ENCODE measurements at places on chromosomes 11 and 22.

- no peak for DNase-seq
These were observed 25.8 kb downstream of the KCNQ1OT1 start for GRCh38 chr11:2673871-2674471.

DNA sequence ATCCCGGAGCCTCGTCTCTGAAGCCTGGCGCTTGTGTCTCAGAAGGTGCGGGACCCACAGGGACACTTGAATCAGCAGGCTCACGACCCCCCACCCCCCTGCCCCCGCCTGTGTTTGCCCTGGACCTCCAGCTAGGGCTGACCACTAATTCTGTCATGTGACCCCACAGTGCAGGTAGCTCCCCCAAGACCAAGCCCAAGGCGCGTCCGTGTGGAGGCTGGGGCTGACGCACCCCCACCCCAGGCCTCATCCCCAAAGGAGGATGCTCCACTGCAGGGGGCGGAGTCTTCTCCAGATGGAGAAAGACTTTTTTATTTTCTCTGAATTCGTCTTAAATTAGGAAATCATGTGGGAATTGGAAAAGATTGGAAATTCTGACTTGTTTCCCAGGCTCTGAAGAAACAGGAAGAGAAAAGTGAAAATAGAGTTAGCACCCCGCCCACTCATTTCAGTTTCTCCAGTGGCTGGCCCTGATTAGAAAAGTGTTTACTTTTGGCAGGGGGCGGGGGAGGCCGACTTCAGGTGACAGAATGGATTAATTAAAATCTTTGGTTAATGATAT is 1.0 kb upstream of the RELA start:
- DNase-seq = peak; percentile 64

GRCh38 chr22:19514831-19515565 is 9.2 kb downstream of the CLDN5 start:
- DNase-seq = no peak

DNA sequence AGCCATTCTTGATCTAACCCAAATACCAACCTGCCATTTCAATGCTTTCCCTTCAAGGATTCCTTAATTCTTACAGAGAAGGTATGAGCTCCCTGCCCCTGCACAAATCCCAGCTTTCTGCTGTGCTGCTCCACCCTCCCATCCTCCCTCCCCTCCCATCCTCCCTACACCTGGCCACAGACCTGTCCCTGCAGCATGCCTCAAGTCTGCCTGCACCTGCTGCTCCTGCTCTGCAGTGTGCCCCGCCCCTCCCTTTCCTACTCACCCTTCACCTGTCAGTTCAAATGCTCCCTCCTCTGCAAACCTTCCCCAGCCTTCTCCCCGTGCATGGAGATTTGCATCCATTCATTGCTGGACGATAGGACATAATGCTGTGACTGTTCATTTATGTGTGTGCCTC is 139.9 kb upstream of the NARS2 start:
- no peak for DNase-seq

- DNase-seq = no peak
These were observed 20.8 kb upstream of the CLNS1A start for GRCh38 chr11:77658213-77659013.

DNA sequence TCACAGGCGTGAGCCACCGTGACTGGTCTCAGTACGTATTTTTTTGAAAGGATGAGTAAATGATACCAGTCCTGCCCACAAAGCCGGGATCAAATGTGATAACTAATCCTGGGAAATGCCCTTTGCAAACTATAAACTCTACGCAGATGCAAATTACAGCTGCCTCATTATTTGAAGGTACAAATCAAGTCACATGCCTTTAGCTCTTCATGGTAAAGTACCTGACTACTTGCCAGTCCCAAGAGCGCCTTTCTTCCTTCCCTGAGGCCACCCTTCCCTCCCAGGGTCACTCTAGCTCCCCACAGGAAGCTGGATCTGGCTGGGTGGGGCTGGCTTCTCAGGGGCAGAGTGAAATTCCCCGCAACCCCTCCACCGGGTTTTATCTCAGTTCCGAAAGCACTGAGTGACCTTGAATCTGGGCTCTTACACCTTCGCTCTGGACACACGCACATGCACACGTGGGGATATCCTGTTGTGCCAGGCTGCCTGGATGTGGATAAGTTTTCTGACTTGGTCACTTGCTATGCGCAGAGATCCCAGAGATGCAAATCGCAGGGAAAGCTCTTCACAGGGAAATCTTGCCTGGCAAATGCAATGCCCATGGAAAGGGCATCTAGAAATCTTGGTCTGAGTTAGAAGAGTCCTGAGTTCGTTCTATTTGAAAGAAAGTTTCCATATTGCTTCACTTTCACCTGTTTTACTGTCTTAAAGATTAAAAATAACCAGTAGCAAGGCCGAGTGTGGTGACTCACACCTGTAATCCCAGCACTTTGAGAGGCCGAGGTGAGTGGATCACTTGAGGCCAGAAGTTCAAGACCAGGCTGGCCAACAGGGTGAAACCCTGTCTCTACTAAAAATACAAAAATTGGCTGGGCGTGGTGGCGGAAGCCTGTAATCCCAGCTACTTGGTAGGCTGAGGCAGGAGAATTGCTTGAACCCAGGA is 8.5 kb downstream of the A4GALT start:
- no peak for DNase-seq

DNA sequence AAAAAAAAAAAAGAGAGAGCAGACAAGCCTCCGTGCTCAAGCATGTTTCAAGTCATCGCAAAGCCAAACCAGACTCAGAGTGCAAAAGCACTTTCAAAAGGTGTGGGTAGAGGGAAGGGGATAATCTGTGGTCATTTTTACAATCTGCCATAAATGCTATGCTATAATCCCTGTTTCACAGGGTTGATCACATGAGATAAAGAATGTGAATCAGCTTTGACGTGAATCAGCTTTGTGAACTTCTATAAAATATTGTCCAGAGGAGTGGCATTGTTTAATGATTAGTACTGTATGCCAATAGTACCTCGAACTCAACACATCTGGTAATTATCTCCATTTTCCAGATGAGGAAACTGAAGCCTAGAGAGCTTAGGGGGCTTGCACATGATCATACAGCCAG is 20.0 kb upstream of the POLD3 start:
- DNase-seq = no peak

DNA sequence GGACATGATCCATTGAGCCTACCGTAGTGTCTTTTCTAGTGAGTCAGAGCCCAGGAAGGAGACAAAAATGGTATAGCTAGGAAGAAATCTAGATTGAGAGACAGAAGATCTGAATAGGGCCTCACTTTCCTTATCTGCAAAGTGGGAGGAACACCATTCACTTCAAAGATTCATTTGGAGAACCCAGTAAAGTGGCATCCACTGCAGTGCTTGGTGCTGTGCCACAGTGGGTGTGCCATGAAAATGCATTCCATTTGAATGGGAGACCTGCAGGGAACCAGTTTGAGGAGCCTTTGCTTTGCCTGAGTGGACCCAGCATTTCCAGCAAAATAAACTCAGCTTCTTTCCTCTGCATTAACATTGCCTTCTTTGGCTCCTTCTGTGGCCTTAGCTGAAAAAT is 470.5 kb upstream of the CADM1 start:
- no peak for DNase-seq

DNA sequence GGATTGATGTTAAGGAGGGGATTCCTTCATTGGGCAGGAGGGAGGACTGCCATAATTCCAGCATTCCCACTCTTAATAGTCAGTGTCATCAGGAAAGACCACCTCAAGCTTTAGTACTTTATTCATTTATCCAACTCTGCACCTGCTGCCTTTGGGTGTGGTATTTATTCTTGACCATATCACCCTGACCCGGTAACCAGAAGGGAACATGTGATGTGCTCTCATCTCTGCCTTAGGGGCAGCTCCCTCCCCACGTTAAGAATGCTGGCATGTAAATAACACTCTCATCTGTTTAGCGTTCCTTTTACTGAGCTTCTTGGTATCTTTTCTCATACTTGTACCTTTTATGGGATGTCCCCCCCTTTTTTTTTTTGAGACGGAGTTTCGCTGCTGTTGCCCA is 7.7 kb downstream of the CAT start:
- DNase-seq = no peak

DNA sequence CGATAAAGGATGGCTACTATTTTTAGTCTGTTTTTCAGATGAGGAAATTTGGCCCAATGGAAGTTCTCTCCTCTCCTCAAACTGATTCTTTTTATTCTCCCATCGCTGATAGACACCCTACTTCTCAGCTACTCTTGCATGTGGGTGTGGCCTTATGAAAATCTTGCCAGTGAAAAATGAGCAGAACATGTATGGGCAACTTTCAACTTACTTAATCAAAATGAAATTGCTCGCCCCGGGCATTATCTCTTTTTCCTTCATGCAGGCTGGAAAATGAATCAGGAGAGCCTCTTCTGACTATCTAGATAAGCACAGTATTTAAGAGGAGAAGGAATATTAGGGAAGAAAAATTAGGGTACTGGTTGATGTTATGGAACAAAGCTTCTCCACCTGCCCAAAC is 2354.7 kb upstream of the RAG2 start:
- no peak for DNase-seq

GRCh38 chr11:67699521-67699920 is 25.1 kb upstream of the ALDH3B2 start:
- DNase-seq = no peak

DNA sequence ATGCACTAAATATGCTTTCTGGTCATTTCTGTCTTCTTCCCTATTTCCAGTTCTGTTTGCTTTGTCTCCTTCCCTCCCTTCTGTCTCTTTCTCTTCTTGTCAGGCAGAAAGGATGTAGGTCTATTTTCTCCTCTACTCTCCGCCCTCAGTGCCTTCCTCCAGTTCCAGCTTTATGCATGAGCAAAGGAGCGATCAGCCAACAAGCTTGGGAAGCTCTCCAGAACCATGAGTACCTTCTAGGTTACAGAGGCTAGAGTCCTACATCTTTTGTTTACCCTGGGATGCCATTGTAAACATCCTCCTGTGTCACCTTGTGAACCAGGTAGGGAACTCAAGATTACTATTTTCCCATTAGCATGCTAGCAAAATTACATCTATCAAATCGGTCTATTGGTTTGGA is 7.9 kb upstream of the SPON1 start:
- no peak for DNase-seq

- DNase-seq = no peak
These were observed 105.4 kb downstream of the RELT start for GRCh38 chr11:73481626-73482025.

- DNase-seq = no peak
These were observed 65.9 kb downstream of the PHF21A start for GRCh38 chr11:46055371-46055770.

DNA sequence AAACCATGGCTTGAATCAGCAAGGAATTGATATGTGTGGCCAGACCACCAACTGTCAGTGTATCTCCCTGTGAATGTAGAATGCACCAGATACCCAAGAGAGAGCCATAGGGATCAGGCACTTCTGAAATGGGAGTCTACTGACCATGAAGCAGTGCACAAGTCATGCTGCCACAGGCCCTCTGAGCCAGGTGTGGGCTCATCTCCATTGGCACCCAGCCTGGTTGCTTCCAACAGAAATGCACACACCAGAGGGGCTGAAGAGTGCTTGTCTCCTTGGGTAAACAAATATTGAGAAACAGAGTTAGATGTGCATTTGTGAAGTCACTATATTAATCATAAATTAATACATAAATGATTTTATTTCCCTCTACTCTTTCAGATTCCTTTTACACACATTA is 28.4 kb upstream of the PANX1 start:
- DNase-seq = no peak

- DNase-seq = peak; percentile 65
These were observed at the start of gene CLMP for GRCh38 chr11:123195188-123196059. Gene CLMP (minus strand): TSS chr11:123195248. CDS start chr11:123194940, 308 bp downstream.

DNA sequence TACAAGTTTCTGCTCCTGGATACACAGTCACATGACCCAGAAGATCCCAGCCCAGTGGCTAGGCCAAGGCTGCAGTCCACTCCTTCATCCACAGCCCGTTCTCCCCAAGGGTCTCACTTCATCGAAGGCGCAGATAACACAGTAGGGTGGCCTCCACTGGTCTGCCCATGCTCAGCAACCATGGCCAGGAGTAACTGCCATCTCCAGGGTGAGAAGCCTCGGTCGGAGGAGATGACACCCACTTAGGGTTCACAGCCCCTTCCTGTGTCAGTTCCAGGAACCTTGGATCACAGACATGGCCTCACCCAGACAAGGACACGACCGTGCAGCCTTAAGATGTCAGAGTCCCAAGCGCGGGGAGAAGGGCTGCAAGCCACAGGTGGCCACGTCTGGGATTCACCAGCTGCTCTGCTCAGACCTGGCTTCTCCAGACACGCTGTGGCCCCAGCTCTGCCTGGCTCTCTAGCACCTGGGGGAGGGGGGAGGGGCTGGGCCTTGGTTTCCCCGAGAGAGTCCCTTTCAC is 2.6 kb downstream of the BET1L start:
- no peak for DNase-seq

DNA sequence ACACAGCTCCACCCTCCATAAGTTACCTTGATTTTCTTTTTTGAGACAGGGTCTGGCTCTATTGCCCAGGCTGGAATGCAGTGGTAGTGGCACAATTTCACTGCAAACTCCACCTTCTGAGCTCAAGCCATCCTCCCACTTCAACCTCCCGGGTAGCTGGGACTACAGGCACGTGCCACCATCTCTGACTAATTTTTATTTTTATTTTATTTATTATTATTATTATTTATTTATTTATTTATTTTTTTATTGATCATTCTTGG is 9.6 kb downstream of the RPS3 start:
- no peak for DNase-seq

DNA sequence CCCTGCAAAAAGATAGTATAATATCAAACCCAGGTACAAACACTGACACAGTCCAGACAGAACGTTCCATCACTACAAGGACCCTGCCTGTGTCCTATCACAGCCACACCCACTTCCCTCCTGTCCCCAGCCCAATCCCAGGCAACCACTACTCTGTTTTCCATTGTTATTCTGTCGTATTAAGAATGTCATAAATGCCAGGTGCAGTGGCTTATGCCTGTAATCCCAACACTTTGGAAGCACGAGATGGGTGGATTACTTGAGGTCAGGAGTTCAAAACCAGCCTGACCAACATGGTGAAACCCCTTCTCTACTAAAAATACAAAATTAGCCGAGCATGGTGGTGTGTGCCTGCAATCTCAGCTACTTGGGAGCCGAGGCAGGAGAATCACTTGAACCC is 89.0 kb downstream of the TRMU start:
- no peak for DNase-seq

- no peak for DNase-seq
These were observed 72.9 kb upstream of the SEPTIN5 start for GRCh38 chr22:19641254-19641982.

DNA sequence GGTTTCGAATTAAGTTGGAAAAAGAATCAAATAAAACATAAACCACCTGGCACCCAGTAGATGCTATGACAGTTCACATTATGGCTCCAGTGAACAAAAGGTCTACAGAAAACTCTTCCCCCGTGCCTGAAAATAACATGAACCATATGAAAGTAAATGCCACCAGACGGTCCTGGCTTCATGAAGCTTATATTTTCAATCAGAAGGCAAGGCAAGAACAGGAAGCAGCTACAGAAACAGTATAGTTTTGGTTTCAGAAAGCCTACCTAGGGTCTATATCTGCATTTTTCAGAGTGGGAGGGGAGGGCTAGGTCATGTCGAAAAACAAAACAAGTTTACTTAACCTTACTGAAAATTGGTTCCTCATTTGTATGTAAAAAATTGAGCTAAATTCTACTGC is 9.8 kb downstream of the RAB30 start:
- no peak for DNase-seq

Data from right lung (tissue), 10 donors.